ENCODE measurements at places on chromosomes 4 and X.
A peak's percentile ranks its signal among the peaks of the same experiment; 100 is the strongest.

GRCh38 chr4:7139167-7139982, 53.0 kb upstream of the SORCS2 start:
- no peak for DNase-seq

GRCh38 chr4:98305576-98305975, 44.4 kb downstream of the RAP1GDS1 start:
- DNase-seq = no peak

DNA sequence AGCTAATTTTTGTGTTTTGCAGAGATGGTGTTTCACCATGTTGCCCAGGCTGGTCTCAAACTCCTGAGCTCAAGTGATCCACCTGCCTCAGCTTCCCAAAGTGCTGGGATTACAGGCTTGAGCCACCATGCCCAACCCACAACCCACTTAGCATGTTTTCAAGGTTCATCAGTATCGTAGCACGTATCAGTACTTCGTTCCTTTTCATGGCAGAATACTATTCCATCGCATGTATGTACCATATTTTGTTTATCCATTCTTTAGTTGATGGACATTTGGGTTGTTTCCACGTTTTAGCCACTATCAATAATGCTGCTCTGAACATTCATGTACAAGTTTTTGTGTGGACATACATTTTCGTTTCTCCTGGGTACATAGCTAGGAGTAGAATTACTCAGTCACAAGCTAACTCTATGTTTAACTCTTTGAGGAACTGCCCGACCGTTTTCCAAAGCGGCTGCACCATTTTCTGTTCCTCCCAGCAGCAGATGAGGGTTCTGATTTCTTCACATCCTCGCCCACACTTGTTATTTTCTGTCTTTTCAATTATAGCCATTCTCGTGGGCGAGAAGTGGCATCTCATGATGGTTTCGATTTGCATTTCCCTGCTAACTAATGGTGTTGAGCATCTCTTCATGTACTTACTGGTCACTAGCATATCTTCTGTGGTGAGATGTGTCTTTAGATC, 32.5 kb downstream of the MAN2B2 start:
- DNase-seq = no peak

DNA sequence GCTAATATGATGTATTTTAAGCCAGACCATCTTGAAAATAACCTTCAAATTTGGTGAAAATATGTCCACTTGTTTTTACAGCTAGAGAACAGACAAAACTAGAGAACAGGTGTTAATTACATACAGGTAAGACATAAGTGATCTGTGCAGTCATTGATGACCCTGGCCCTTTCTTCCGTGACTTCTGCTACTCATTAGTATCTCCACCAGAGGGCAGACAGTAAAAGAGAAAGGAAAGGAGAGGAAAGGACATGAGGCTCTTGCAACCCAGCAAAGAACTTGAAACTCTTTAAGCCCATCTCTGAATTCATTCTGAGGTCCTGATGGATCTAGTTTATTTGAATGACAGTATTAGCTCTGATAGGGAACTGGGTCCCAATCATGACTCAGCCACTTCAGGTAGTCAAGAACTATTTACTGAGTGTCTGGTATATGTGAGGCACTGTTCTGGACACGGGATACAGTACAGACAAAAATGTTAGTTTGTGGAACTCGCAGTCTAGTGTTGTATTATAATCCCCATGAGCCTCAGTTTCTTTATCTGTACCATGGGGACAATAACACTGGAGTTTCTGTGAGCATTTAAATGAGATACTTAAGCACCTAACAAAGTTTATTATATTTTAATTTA, 121.0 kb upstream of the TEX13D start:
- DNase-seq = no peak

GRCh38 chr4:89599026-89599425, 237.9 kb downstream of the SNCA start:
- no peak for DNase-seq

GRCh38 chr4:40530961-40531635, 98.6 kb downstream of the RBM47 start:
- DNase-seq = no peak

- DNase-seq = no peak
Observed at GRCh38 chrX:76971393-76972376, 475.5 kb upstream of the FGF16 start.

- no peak for DNase-seq
Observed at GRCh38 chr4:112994732-112995464, 54.6 kb upstream of the ANK2 start.

- DNase-seq = peak; percentile 62
Observed at GRCh38 chr4:1980561-1981041, 28.2 kb downstream of the NELFA start.

DNA sequence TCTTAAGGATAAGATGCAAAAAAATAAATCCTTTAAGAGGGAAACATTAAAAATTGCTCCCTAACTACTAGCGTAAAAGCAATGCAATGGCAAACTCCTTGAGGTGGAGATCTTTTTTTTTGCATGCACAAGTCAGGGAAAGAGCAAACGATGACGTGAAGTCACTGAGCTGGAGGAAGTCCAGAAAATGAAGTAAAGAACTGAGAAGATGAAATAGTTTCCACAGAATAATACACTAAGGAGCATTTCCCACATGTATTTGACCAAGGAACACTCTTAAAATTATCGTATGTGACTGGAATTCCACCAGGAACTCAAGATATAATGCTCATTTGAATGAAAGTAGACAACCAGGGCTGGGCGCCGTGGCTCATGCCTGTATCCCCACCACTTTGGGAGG, 21.0 kb upstream of the DOCK11 start:
- no peak for DNase-seq

DNA sequence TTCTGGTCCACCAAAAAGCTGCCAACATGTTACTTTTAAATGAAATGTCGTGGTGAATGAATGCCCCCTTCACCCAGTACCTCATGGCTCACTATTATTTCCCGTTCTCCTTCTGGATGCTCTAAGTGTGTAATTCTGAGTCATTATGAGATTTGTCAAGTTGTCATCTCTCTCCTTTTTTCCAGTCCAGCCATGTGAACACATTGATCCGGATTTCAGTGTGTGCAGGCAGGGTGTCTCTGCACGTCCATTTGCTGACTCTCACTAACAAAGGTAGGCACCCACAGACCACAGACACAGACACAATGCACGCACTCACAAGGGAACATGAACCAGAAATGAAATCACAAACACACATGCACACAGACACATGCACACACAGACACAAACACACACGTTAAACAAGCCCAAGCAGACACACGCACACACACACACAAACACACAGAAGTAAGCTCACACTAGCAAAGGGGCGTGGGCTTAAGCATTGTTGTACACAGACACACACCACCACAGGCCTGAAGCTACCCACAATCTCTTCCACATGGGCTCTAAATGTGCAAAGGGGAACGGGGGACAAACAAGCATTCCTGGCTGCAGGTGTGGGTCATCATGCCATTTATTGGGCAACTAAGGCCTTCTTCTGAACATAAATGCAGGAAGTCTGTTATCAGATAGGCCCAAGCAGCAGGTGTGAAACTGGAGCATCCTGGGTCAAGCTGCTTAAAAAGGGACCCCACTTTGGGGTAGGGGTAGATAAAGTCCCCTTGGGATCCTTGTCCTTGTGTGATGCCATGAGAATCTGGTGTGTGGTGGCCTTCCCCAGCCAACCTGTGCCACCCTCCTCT, 58.1 kb downstream of the NBDY start:
- DNase-seq = peak; percentile 22

DNA sequence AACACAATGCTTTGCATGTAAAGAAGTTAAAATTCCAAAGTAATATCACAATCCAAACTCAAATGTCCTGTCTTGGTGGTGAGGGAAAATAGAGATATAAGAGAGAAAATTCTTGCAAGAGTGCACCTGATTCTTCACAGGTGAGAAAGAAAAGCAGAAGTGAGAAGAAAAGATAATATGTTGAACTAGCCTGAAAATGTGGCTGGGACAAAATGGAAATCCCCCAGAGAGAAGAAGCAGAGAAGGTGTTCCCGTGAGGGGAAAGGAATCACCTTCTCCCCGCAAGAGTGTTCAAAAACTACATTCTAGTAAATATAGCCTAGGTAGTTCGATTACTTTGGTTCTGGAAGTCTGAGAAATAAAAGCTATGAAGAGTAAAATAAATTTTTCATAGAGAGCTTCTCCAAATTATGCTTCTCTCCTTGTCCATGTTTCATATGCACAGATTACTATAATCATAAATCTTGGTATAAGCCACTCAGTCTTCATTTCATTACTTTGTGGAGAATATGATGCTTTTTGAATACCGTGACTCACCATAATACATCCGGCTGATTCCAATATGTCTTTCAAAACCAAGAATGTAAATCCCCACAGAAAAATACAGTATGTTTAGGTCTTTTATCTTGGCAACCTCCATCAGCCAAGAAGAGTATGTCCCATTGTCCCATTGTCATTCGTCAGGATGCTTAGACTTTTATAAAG, 63.1 kb downstream of the COX18 start:
- DNase-seq = no peak

DNA sequence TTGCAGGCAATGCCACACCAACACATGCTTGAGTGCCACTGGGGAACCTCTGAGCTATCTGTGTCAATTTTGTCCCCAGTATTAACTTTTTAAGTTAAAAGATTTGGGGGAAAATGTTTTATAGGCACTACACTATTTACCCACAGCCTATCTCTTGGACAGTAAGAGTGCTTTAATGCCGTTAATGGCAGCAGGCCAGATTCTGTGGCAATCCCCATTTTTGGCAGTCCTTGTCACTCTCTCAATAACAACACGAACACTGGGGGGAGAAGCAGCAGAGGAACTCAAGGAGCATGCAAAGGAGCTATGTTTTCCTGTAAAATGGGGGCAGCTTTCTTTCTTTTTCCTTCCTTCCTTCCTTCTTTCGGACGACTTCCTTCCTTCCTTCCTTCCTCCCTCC, 168.6 kb downstream of the NSUN7 start:
- DNase-seq = peak; percentile 87

GRCh38 chrX:15789979-15790768, at the start of gene ZRSR2:
ZRSR2 (plus strand) TSS chrX:15790484; CDS start chrX:15790496, 12 bp downstream.
- peak; percentile 92 for DNase-seq

GRCh38 chr4:26441102-26441501, 49.2 kb downstream of the CCKAR start:
- DNase-seq = no peak

- no peak for DNase-seq
Observed at GRCh38 chr4:11487868-11488544, 59.3 kb upstream of the HS3ST1 start.

GRCh38 chr4:174996079-174996478, 77.9 kb downstream of the ADAM29 start:
- DNase-seq = no peak

DNA sequence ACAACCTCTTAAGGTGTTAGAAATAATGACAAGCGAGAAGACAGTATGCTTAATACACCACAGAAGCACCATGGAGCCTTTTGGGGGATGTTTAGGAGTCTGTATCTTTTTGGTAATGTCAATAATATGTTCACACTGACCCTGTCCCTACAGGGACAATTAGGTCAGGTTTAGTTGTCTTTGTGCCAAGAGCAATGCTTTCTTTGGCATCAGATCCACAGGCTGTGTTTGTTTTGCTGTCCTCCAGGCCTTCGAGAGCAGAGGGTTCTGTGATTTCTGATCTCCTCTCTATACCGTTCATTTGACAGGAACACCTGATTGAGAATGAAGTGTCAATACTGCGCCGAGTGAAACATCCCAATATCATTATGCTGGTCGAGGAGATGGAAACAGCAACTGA, 153.8 kb downstream of the DCLK2 start:
- no peak for DNase-seq

DNA sequence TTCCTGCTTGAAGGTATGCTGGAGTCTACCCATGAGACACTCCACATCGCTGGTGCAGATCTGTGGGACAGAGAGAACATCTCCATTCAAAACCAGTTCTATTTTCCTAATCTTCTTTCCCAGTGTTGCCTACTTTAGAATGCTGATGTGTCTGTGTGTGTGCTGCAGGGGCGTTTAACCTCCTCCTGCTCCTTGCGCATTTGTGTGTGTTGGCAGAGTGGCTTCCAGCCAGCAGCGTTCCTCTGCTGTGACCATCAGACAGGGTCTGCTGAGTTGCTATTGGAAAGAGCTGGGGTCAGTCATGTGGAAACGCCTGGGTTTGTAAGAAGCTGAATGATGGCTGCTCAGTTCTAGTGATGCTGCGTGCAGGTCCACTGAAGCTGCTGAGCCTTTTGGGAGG, 223.6 kb downstream of the RBMX2 start:
- DNase-seq = no peak

DNA sequence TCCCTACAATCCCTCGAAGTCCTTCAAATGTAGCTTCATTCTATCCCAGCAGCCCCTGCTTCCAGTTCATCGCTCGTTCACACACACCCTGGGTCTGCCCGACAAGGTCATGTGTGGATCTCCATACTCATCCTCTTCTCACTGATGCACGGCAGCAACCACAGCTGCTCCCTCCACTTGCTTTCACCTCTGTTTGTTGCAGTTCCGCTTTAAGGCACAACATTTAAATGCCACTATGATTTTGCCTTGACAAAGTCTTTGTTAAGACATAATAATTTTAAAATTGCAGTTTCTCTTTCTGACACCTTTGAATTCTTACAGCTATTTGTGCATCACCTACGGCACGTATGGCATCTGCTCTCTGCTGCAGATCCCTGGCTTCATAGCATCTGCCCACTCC, 1.8 kb downstream of the ODAPH start:
- no peak for DNase-seq

DNA sequence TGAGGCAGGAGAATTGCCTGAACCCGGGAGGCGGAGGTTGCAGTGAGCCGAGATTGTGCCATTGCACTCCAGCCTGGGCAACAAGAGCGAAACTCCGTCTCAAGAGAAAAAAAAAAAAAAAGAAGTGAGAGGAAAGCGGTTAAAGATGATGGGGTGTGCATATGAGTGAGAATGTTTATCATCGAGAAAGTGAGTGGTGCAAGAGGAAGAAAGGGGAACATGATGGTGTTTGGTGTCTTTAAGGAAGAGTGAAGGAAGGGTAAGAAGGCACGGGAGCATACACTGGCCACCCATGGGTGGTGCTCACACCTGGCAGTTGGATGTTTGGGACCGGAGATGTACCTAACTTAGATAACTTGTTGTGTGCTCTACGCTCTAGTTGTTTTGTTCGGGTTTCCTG, 62.2 kb downstream of the STOX2 start:
- no peak for DNase-seq

- DNase-seq = no peak
Observed at GRCh38 chr4:4519297-4519894, 22.5 kb downstream of the STX18 start.

DNA sequence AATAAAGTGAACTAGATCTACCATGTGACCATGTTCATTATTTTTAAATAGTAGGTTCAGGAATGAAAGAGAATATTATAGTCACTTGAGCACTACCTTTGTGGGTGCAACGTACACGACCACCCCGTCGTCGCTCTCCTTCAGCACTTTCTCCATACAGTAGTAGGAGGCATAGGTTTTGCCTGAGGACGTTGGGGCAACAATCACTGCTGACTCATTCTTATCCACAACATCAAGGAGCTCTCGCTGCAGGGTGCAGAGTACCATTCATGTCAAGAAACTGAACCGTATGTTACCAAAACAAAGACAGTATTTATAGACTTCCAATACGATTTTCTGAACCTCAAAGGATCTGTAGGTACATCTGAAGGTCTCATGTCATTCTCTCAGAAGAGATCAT, 44.7 kb downstream of the DDX60 start:
- no peak for DNase-seq

- DNase-seq = no peak
Observed at GRCh38 chr4:10877076-10877475, 192.5 kb upstream of the CLNK start.
